ENCODE measurements at places on chromosomes 7 and 10.

DNA sequence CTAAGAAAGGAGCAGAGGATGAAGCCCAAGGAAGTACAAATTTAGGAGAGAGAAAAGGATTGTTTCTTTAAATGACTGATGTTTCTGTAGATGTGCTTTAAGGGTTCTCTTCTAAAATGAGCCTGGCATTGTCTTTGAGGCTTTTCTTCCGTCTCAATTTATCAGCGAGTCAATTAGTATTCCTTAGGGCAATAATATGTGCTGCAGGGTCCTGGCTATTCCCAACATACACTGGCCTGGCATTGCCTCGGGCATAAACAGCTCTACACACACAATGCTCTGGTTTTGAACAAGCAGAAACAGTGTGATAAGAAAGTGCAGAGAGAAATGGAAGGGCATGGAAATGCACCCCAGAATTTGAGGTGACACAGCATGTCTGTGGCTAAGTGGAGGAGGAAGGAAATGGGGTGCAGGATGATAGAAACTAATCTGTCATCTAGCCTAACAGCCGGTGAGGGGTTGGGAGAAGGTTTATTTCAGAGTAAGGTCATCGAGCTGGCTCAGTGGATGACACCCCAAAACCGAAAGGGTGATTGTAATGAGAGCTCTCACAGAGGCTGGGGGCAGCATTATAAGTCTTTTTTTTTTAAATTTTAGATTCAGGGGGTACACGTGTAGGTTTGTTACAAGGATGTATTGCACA is 67.5 kb upstream of the ARHGAP21 start:
- DNase-seq: no peak

DNA sequence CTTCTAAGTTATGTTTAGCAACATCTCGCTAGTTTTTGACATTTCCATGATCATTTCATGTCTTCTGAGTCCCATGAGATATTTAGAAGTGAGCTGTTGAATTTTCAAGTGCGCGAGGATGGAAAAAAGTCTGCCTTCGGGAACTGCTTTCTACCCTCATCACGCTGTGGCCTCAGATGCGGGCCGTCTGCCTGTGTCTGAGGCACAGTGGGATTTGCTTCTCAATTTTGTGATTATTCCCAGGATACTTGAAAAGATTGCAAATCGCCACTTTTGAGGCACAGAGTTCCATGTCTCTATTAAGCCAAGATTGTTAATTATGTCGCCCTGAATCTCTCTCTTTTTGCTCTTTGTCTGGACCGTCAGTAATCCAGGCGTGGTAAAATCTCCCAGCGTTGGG is 30.8 kb upstream of the NKX6-2 start:
- no peak for DNase-seq

DNA sequence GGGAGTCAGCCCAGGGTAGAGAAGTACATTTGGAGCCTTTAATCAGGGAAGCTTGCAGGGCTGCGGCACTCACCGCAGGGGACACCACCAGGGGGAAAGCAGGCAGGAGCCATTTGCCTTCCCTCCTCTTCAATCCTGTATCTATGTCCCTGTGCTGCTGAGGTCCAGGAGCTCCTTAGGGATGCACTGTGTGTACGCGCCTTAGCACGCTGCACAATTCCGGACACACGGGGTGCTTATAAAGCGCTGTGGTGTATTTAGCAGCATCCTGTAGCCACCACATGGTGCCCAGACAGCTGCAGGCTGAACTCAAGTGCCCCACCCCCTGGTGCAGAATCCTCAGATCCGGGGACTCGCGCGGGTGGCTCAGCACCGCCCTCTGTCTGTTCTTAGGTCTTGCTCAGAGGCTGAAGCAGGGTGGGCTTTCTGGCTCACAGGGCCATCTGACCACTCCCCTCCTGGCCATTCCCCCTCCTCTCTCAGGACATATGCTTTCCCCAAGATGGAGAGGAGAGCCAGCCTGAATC is 421.4 kb downstream of the SDK1 start:
- peak; percentile 15 for DNase-seq

DNA sequence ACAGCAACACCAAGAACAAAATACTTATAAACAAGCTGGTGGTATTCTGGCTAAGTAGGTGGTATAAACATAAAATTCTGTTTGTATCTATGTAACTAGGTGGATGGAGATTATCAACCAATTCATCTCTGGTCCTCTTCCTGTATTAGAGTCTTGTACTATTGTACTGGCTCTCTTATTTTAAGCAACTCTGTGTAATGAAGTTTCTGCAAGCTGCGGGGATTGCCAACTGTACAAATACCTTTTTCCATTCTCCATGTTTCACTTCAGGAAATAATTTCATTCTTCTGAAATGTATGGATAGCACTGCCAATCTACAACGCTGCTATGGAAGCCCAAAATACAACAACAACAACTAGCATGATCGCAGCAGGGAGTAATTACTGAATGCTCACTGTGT is 44.8 kb downstream of the JAZF1 start:
- no peak for DNase-seq

DNA sequence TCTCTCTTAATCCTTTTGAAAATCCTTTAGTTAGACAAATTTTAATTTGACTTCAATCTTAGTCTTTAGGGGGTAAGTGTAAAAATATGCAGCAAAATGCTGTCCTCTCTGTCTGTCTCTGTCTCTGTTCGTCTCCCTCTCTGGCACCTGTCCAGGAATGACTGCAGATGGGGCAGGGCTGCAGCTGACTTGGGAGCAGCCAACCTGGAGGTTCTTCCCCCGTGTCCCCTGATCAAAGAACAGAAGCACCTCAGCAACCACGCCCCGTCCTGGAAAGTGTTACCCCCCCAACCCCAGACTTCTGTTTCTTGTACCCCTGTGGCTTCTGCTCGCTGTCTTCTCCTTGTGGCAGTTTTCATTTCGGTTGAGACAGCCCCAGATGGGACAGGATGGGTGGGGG is 141.6 kb upstream of the NPS start:
- DNase-seq: no peak

- no peak for DNase-seq
Measured at GRCh38 chr7:26265499-26266075, 26.1 kb upstream of the SNX10 start.

DNA sequence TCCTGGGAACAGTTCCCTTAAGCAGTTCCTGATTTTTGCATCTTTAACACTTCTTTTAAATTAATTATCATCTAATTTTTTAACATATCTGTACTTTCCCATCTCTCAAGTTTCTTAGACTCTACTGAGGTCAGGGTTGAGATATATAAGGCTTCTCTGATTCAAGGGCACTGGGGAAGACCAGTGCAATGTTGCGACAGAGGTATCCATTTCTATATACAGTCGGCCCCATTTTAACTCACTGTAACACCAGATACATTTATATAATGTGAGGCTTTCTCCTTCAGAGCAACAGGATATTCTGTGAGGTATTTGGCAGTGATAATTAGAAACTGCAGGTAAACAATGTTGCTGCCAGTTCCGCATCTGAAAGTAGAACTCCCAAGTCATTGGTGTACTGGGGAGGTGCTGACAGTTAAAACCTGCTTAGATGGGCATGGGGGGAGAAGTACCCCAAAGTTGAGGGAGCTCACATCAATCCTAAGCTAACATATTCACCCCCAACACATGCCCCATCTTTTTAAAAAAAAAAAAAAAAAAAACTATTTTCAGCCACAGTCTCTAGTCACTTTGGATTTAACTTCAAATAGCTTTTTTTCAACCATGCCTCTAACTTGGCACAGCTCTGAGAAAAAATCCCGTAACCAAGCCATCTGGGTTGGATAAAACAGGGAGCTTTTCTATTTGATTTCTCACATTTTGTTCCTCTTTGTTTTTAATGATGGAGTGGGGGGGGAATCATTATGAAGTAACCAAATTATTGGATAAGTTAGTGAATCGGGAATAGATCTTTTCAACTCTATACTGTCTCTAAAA is 62.9 kb downstream of the REEP3 start:
- no peak for DNase-seq

- no peak for DNase-seq
Measured at GRCh38 chr10:101285519-101286070, 56.3 kb upstream of the LBX1 start.

DNA sequence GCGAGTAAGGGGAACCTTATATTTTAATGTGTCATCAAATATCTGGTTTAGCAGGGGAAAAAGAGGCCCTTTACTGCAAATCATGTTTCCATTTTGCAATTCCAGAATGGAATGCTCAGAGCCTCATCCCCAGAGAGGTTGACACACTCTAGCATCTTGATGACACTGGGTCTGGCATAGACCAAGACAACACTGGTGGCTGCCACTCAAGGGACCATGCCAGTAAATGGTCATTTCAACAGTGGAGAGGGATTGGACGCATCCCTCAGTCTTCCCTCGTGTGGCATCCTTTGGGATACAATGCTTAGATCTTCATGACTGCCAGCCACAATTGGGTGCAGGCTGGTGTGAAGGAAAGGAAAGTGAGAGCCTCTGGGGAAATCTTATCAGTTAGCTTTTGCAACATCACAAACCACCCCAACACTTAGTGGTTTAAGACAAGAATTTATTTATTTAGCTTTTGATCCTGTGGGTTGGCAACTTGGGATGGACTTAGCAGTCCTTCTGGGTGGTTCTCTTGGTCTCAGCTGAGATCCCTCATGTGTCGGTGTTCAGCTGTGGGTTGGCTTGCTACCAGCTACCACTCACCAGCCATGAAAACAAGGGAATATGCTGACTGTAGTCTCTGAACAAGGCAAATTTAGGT is 21.6 kb downstream of the TACC2 start:
- DNase-seq: no peak

GRCh38 chr7:1246160-1246870 is 13.6 kb downstream of the UNCX start:
- no peak for DNase-seq

GRCh38 chr10:100817268-100817839 is 72.0 kb downstream of the PAX2 start:
- DNase-seq: no peak

DNA sequence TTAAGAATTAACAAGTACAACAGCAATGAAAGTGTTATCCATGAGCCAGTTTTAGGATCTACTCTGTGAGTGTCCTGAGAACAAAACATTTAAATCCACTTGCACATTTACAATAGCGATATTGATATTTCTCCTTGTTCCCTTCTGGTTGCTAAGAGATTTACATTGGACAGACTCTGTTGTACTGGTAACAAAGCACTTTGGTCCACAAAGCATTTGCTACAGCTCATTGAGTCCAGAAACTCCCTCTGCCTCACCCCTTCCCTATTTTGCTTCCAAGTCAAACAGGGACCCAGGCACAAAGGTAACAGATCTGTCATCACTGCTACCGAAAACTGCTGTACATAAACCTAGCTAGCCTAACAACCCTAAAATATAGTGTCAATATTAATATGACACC is 2.1 kb downstream of the ANK3 start:
- no peak for DNase-seq

- no peak for DNase-seq
Measured at GRCh38 chr7:36192053-36192824, 39.2 kb downstream of the EEPD1 start.

GRCh38 chr7:28297801-28298459 is 114.4 kb upstream of the CREB5 start:
- no peak for DNase-seq

- DNase-seq: no peak
Measured at GRCh38 chr10:78165617-78166016, 132.0 kb downstream of the RPS24 start.

GRCh38 chr7:133061357-133061756 is 20.5 kb downstream of the CHCHD3 start:
- no peak for DNase-seq

- no peak for DNase-seq
Measured at GRCh38 chr10:69818676-69819239, 17.1 kb downstream of the COL13A1 start.

GRCh38 chr7:142685877-142686508 is 63.3 kb upstream of the PRSS1 start:
- no peak for DNase-seq

- DNase-seq: no peak
Measured at GRCh38 chr7:24630596-24630995, 57.3 kb downstream of the PALS2 start.

- no peak for DNase-seq
Measured at GRCh38 chr7:70886547-70886946, 245.4 kb upstream of the GALNT17 start.

DNA sequence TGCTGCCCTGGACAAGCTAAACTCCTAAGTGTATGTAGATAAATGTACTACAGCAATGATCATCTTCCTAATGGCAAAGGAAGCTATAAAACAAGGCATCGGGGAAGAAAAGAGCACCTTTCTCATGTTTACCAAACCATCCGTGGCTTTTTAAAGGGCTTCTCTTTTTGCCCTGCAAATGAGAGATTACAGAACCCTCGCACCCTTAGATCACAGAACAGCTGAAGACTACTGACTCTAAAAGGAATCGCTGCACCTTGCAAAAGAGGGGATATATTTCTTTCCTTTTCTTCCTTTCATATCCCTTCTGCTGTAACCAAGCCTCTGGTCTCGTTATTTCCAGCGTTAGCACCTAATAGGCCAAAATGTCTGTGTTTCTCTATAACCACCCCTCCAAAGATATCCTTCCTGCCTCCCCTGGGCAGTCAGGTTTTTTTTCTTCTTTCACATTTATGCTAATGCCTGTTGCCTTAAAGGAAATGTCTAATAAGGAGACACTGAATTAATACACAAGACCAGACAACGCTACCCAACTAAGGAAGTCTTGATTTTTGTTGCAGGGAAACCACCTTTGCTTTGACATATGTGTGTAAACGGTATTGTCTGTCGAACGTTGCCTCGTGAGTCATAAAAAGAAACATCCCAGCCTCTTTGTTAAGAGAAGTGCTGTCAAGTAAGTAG is 10.5 kb downstream of the ST8SIA6 start:
- no peak for DNase-seq

DNA sequence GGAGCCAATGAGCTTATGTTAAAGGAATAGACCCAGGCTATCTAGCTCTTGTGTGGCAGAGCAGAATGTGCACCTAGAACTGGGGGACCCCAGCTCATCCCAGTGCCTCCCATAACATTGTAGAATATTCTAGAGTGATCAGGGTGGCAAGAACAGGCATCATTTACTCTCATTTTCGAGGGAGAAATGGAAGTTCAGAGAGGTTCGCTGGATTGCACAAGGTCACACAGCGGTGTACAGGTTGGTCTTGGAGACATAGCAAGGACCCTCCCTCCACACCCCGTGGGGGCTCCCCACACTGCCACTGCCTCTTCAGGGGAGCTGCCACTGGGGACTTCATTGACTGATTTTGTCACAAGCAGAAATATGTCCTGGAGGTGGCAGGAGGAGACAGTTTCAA is 8.9 kb downstream of the MUC12 start:
- DNase-seq: no peak

Data from amygdala (tissue), 56 donors.